Breast epithelium (tissue), 4 donors: ENCODE measurements at places on chromosomes 7 and 10. TPM values are rescaled to one million over a fixed set of nuclear protein-coding genes. Genes with fewer than 3 reads are reported as not detected.

Gene CTAGE8
- total RNA-seq, result 0.48 TPM

- no peaks in the 10 kb centered on the region for H3K36me3 ChIP-seq
- DNase-seq, result no peak
- no peaks in the 10 kb centered on the region for H3K27me3 ChIP-seq
- no peak overlapping the region for H3K27ac ChIP-seq
- no peaks in the 10 kb centered on the region for H3K4me1 ChIP-seq
- H3K4me3 ChIP-seq, result no peak overlapping the region
Measured at GRCh38 chr10:68869623-68870022, 31.5 kb upstream of the DDX50 start.

GRCh38 chr10:99870123-99870730, 87.8 kb downstream of the ABCC2 start:
- no peak for DNase-seq
- no peaks in the 10 kb centered on the region for H3K27me3 ChIP-seq
- H3K4me3 ChIP-seq, result no peak overlapping the region
- no peaks in the 10 kb centered on the region for H3K36me3 ChIP-seq
- H3K27ac ChIP-seq, result no peak overlapping the region

GRCh38 chr7:142357953-142358520, 100.2 kb upstream of the PRSS58 start:
- no peak overlapping the region for H3K27ac ChIP-seq
- no peaks in the 10 kb centered on the region for H3K27me3 ChIP-seq
- H3K36me3 ChIP-seq, result no peaks in the 10 kb centered on the region
- no peaks in the 10 kb centered on the region for H3K4me1 ChIP-seq
- DNase-seq, result no peak

- H3K4me3 ChIP-seq, result no peak overlapping the region
- H3K27me3 ChIP-seq, result no peaks in the 10 kb centered on the region
- no peaks in the 10 kb centered on the region for H3K36me3 ChIP-seq
- no peak overlapping the region for H3K27ac ChIP-seq
- no peak for DNase-seq
- H3K4me1 ChIP-seq, result no peaks in the 10 kb centered on the region
Measured at GRCh38 chr10:78483641-78484040, 450.0 kb downstream of the RPS24 start.

Gene PDLIM1
- total RNA-seq, result 87.7 TPM

DNA sequence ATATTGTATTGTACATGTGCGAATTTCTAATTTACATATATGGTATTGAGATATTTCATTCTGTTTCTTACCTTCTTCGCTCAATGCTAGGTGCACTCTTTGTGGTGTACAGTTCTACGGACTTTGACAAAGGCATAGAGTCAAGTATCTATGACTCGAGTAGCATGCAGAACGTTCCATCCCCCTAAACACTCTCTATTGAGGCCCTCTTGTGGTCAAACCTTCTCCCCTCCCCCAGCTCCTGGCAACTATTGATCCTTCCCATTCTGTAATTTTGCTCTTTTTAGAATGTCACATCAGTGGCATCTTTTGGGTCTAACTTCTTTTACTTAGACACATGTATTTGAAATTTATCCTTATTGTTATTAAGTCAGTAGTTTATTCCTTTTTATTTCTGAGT, 30.7 kb upstream of the GDF10 start:
- H3K27me3 ChIP-seq, result no peaks in the 10 kb centered on the region
- H3K27ac ChIP-seq, result no peak overlapping the region
- H3K4me3 ChIP-seq, result no peak overlapping the region
- H3K4me1 ChIP-seq, result no peaks in the 10 kb centered on the region
- no peak for DNase-seq

Gene MCU
- total RNA-seq, result 27.4 TPM

Gene AMPH
- total RNA-seq, result 15.1 TPM

GRCh38 chr7:83105063-83105462, 57.6 kb downstream of the PCLO start:
- no peaks in the 10 kb centered on the region for H3K27me3 ChIP-seq
- no peaks in the 10 kb centered on the region for H3K4me1 ChIP-seq
- no peak overlapping the region for H3K27ac ChIP-seq
- no peak overlapping the region for H3K4me3 ChIP-seq
- H3K36me3 ChIP-seq, result no peaks in the 10 kb centered on the region

DNA sequence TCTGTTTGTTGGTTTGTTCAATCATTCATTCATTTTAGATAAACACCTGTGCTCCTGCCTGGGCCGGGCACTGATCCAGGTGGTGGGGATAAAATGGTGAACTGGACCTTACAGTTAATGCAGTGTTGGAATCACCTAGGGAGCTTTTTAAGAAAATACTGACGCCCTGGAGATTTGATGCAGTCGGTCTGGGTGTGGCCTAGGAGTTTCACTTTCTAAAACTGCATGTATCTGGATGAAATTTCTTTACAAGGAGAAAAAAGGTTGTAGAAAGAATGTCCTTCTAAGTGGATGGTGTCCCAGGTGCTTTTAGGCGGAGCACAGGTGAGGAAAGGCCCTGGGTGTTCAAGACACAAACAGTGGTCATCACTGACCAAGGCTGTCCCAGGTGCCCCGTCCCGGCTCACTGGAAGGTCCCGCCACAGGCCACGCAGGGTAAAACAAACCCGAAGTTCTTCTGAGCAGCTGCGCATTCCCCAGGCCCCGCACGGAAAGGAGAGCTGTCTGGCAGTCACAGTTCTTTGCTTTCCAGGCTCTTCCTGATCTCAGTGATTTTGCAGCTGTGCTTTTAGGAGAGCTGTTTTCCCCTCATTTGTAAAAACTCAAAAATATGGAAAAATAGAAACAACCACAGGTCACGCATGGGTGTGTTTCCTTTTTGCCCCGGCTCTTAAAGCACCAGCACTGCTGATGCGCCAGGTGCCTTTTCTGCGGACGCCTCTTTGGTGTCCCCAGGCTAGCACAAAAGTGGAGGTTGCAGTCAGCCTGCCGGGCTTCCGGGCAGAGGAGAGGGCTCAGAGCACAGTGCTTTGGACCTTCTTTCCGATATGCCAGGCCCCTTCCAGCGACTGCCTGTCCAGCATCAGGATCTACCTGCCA, 161.9 kb downstream of the GRK5 start:
- H3K4me1 ChIP-seq, result no peaks in the 10 kb centered on the region
- H3K27ac ChIP-seq, result peak overlapping the region; percentile 91
- DNase-seq, result no peak
- no peaks in the 10 kb centered on the region for H3K27me3 ChIP-seq
- H3K4me3 ChIP-seq, result no peak overlapping the region
